ENCODE measurements at places on chromosomes 4 and X.

- DNase-seq: no peak
Observed at GRCh38 chr4:71277353-71277752, 61.5 kb upstream of the SLC4A4 start.

DNA sequence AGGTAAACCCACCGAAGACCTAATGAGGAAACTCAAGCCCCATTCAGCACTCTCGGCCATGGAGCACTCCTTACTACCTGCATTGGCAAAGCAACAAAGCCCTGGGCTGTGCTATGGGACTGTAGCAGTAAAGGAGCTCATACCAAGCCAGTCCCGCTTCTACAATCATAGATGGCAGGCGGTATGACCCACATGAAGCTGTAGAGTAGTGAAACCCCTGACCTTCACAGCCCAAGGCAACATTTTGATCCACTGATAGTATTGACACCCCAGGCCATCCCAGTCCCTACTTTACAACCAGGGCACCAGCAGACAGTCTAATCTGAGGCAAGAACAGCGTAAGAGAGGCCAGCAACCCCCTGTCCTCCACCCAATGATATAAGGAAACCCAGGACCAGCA lies 25.2 kb downstream of the CENPC start:
- no peak for DNase-seq

DNA sequence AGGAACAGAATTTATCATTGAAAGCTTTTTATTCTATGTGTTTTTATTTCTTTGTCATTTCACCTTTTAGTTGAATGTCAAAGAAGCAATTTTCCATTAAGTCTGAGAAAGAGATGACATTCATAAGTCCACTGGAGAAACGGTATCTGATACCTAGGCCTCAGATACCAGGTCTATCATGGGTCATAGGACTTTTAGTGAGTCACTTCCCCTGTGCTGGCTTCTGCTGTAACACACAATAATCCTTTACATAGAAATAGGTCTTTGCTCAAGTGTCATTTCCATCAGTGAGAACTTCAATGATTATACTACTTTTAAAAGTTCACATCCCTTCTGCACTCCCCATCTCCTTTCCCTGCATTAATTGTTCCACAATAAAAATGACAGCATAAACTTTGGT lies 125.5 kb upstream of the ARMCX2 start:
- DNase-seq: no peak

GRCh38 chr4:123412700-123413512 lies 16.3 kb downstream of the SPRY1 start:
- DNase-seq: no peak

DNA sequence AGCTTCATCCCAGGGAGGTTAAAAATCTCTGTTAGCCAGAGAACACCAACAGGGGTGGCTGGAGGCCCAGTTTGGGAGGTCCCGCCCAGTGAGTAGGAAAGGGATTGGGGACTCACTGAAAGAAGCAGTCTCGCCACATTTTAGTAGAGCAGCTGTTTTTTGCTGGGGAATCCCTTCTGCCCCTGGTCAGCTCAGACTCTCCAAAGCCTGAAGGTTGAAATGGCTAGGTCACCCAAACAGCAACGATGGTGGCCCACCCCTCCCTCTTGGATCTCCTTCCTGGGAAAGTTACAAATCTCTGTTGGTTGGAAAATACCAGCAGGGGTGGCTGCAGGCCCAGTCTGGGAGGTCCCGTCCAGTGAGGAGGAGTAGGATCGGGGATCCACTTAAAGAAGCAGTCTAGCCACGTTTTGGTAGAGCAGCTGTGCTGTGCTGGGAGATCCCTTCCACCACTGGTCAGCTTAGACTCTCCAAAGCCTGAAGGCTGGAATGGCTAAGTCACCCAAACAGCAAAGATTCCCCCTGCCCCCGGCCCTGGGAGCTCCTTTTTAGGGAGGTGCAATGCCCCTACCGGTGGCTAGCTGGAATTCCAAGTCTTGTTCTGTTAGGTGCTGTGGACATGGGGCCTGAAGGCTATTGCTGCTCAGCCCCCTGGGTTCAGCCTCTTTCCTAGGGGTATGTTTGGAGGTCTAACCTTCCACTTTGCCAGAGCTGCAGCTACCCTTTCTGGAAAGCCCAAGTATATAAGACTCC lies 40.0 kb upstream of the TEX13A start:
- DNase-seq: no peak

DNA sequence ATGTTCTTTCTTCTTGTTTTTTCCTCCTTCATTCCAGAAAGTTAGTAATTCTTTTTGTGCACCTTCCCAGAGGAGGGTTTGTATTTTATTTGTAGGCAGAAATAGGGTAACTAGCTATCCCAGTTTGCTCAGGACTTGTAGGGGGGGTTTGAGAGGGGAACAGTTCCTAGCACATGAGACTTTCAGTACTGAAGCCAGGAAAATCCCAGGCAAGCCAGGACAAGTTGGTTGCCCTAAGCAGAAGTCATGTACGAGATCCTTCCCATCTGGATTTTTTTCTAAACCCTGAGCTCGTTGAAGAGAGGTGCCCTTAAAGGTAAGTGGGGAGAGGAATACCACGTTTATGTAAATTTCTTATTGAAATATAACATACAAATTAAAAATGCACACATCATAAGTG lies 15.6 kb upstream of the TAB3 start:
- DNase-seq: no peak
